NCI-H226 (cell line): ENCODE measurements at places on chromosomes 4 and X.

DNA sequence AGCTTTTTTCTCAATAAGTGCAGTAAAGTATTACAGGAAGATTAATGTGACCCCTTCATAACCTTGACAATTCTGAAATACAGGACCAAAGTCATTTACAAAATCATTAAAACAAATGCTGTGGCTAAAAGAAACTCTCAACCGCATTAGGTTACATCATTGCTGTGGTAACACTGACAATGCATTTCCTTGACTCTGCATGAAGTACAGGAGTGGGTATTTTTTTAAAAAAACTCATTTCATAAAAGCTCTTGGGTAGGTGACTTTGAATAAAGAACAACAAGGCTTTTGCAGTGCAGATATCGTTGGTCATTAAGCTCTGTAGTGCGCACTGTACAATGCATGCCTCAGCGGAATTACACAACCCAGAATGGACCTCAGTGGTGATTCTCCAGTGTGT, 23.4 kb upstream of the XK start:
- no peak for DNase-seq

DNA sequence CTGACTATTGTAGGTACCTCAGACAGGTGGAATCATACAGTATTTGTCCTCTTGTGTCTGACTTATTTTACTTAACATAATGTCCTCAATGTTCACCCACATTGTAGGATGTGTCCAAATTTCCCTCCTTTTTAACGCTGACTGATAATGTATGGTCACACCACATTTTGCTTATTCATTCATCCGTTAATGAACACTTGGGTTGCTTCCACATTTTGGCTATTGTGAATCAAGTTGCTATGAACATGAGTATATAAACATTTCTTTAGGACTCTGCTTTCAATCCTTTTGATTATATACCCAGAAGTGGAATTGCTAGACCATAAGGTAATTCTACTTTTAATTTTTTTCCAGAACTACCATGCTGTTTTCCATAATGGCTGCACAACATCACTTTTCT, 87.0 kb upstream of the NDP start:
- no peak for DNase-seq

GRCh38 chr4:2067446-2068197, 8.5 kb downstream of the NAT8L start:
- DNase-seq, result no peak

- DNase-seq, result no peak
Measured at GRCh38 chr4:20621476-20621875, 78.8 kb upstream of the PACRGL start.

GRCh38 chr4:152118819-152119553, 358.2 kb upstream of the GATB start:
- no peak for DNase-seq

- DNase-seq, result no peak
Measured at GRCh38 chr4:6617246-6617645, 23.2 kb upstream of the MRFAP1 start.
